Stimulated activated CD4-positive, alpha-beta T cell treated with anti-CD3 and anti-CD28 coated beads, Interleukin-12 subunit alpha, Interleukin-12 subunit beta, amount 100 ng/mL, for 24 hours (primary cell): ENCODE measurements at places on chromosomes 13 and 19.
A peak's percentile ranks its signal among the peaks of the same experiment; 100 is the strongest.

- DNase-seq, result no peak
Measured at GRCh38 chr13:48542581-48543341, 9.9 kb upstream of the RCBTB2 start.

GRCh38 chr13:110826861-110827672 is 87.8 kb downstream of the ANKRD10 start:
- DNase-seq, result no peak

GRCh38 chr19:29787281-29787680 is 24.5 kb upstream of the CCNE1 start:
- DNase-seq, result no peak

DNA sequence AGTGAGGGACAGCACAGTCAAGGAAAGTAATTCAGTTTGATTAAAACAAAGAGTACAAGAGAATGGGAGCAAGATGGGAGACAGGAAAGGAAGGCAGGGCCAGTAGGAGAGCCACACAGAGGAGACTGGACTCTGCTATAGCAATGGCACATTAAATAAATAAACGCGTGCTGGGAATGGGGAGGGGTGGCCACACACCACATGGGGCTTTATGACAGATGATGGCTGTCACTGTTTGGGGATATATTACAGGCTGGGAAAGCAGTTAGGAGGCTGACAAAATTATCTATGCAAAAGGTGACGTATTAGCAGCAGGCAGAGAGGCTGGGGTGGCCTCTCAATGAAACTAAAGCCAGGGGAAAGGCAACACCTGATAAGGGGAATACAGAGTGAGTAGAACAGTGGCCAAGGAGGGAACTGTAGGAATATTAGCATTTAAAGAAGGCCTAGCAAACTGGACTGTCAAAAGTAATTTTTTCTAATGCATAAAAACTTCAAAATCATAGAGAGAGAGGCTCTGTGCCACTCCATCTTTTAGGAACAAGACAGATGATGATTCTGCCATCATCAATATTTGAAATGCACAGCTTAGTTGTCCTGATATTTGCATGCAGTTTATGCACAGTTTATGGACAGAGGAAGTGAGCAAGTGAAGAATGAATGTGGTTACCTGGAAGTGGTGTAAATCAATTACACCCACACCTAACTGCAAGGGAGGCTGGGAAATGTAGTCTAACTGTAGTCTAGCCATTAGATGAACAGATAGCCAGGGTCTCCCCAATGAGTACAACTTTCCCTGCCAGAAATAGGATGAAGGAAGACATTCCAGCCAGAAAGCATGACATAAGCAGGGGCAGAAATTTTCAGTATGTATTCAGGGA is 346.5 kb downstream of the FOXO1 start:
- DNase-seq, result no peak

- no peak for DNase-seq
Measured at GRCh38 chr19:54153731-54154326, 5.7 kb downstream of the LENG1 start.

GRCh38 chr13:75467040-75467728 is 14.8 kb downstream of the TBC1D4 start:
- DNase-seq, result no peak

GRCh38 chr19:37855098-37855497 is 51.3 kb downstream of the WDR87 start:
- DNase-seq, result peak; percentile 37

DNA sequence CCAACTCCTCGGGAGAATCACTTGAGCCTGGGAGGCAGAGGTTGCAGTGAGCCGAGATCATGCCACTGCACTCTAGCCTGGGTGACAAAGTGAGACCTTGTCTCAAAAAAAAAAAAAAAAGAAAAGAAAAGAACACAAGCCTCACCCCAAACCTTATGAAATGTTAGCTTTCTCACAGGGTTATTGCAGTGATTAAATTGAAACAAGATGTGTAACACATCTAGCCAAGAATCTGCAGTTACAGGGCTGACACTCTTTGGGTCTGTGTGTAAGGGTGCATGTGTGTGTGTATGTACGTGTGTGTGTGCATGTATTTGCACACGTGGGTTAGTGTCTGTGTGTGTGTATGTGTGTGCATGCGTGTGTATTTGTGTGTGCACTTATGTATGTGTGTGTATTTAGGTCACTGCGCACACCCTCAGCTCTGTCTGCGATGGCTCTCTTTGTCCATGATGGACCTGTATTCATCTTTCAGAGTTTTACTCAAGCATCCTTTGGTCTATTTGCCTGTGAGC is 336.3 kb downstream of the UQCRFS1 start:
- DNase-seq, result no peak

DNA sequence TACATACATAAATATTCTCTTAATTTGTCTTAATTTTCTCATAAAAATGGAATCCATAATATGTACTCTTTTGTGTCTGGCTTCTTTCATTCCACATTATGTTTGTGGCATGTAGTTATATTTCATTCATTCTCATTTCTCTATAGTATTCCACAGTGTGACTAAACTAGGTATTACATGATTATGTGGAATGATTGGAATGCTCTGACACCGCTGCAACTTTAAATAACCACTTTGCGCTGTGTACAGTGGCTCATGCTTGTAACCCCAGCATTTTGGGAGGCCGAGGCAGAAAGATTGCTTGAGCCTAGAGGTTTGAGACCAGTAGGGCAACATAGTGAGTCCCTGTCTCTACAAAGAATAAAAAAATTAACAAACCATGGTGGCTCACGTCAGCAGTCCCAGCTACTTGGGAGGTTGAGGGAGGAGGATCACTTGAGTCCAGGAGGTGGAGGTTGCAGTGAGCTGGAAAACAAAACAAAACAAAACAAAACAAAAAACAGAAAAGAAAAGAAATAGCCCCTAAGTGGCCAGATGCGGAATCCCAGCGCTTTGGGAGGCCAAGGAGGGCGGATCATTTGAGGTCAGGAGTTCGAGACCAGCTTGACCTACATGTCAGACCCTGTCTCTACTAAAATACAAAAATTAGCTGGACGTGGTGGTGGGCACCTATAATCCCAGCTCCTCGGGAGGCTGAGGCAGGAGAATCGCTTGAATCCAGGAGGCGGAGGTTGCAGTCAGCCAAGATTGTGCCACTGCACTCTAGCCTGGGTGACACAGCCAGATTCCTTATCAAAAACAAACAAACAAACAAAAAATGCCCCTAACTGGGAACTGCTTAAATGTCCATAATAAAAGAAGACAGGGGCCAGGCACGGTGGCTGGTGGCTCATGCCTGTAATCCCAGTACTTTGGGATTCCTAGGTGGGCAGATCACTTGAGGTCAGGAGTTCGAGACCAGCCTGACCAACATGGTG is 8.0 kb upstream of the SAE1 start:
- DNase-seq, result no peak

GRCh38 chr19:40803170-40803856 is 4.3 kb downstream of the EGLN2 start:
- DNase-seq, result no peak

DNA sequence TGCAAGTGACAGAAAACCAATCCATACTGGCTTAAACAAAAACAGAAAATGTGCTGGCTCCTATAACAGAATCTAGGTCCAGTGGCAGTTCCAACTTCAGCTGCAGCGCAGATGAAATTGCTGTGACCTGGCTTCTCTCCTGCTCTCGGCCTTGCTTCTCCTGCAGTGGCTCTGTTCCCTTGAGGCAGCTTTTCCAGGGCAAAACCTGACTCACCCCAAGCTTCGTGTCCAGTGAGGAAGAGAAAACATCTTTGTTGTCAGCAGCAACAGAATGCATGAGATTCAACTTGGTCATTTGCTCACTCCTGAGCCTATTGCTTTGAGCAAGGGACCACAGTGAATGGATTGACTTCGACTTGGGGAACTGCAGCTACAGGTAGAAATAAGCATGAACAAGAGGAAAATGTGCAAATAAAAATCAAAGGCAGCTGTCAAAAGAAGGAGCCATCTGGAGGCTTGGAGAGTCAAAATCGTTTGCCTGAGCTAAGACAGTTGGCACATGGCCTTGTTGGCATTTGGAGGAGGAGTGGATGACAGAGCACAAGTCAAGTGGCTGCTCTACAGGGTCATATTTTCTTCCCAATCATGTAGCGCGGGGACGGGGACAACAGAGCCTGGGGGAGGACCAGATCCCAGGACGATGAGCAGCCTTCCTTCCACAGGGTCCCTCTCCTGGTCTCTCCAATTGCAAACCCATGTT is 523.4 kb downstream of the FGF9 start:
- no peak for DNase-seq
